ENCODE measurements at places on chromosomes 2 and 18. TPM values are rescaled to one million over a fixed set of nuclear protein-coding genes. Genes with fewer than 3 reads are reported as not detected.

- no peak for DNase-seq
Observed at GRCh38 chr2:118983133-118983532, 41.1 kb downstream of the MARCO start.

- no peak for DNase-seq
Observed at GRCh38 chr18:80109676-80110078, 615 bp downstream of the ADNP2 start.

GRCh38 chr18:23992089-23992940 is 22.2 kb upstream of the TTC39C start:
- no peak for DNase-seq

Gene FZD7
- total RNA-seq: 0.67 TPM

DNA sequence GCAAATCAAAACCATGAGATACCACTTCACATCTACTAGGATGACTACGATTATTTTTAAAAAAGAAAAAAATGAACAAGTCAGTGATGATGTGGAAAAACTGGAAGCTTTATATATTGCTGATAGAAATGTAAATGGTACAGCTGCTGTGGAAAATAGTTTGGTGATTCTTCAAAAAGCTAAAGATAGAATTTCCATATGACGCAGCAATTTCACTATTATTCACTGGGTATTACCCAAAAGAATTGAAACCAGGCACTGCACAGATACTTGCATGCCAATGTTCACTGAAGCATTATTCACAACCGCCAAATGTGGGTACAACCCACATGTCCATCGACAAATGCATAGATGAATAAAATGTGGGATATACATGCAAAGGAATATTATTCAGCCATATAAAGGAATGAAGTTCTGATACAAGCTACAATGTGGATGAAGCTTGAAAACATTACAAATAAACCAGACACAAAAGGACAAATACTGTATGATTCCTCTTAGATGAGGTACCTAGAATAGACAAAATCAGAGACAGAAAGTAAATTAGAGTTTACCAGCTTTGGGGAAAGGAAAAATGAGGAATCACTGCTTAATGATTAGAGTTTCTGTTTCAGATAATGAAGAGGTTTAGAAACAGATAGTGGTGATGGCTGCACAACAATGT is 11.1 kb downstream of the RTTN start:
- DNase-seq: no peak

GRCh38 chr2:42568401-42569115 is at the start of gene MTA3:
TSS of gene MTA3 (plus strand) at chr2:42568632. CDS start at chr2:42568746, 114 bp downstream.
- peak; percentile 72 for DNase-seq

DNA sequence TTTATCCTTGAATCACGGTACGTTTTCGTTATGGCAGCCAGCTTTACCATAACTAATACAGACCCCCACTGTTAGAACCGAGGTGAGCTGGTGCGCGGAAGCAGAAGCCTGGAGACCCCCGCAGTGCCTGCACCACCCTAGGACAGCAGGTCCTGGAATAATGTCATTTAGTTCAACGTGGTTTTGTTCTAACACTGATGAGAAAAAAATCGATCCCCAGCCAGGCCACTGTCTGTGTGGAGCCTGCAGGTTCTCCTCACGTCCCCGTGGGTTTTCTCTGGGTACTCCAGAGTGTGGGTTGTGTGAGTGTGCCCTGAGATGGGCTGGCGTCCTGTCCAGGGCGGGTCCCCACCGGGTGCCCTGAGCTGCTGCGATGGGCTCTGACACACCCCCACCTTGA is 69.9 kb upstream of the ST3GAL5 start:
- no peak for DNase-seq

Gene HSBP1L1
- total RNA-seq: 1.2 TPM

Gene TRIB2
- 8.7 TPM for total RNA-seq

Gene CD207
- 1.8 TPM for total RNA-seq

Gene ABCB11
- 0.06 TPM for total RNA-seq

DNA sequence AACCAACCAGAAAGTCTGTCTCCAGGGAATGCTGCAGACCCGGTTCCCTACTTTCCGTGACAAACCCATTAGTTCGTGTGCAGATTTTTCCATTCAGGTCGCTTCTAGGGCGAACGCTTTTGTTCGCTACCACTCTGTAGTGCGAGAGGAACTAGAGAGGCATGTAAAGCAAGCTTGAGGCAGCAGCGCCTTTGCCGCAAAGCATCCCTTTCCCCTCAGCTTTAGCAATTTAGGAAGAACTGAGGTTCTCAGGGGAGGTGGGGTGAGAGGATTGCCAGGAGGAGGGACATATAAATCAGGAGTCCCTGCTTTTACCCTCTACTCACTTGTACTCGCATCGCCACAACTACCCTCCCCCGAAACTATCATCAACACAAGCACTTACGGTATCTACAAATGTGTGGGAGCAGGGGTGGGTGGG is 748 bp upstream of the ZNF804A start:
- DNase-seq: no peak

GRCh38 chr2:96831679-96832078 is 12.1 kb downstream of the ANKRD23 start:
- no peak for DNase-seq

DNA sequence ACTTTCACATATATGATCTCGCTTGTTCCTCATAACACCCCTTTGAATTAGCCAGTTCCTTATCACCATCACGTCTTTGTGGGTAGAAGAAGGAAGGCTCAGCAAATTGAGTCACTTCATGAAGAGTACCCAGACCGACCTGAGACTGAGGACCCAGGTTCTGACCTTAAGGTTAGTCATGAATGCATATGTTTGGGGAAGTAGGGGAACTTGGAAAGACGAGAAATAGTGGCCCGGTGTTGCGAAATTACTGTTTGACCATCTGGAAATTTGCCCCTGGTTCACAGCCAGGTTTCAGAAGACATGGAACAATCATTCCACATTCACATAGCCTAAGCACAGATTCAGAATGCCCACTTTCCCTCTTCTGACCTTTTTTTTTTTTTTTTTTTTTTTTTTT is 59.8 kb downstream of the MEIS1 start:
- DNase-seq: no peak

Gene CLHC1
- 9.7 TPM for total RNA-seq

Gene TCF7L1
- total RNA-seq: 0.14 TPM

Gene CMPK2
- total RNA-seq: 5.7 TPM

Gene IGFBP2
- 0.81 TPM for total RNA-seq

DNA sequence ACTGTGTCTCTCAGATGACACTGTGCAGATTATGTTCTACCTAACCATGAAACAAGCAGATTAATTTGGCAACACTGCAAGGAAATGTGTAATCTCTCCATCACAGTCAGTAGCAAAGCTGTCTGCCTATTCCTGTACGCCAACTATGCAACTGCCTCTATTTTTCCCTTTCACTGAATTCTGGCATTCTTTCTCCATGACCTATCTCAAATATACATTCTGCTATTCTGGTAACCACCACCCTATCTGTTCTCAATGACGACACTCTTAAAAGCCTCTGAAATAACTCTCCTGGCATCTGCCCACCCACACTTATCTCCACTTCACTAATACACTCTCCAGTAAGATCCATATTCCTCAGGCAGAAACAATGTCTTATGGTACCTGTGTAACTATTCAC is 78.7 kb downstream of the ABCA12 start:
- DNase-seq: no peak

DNA sequence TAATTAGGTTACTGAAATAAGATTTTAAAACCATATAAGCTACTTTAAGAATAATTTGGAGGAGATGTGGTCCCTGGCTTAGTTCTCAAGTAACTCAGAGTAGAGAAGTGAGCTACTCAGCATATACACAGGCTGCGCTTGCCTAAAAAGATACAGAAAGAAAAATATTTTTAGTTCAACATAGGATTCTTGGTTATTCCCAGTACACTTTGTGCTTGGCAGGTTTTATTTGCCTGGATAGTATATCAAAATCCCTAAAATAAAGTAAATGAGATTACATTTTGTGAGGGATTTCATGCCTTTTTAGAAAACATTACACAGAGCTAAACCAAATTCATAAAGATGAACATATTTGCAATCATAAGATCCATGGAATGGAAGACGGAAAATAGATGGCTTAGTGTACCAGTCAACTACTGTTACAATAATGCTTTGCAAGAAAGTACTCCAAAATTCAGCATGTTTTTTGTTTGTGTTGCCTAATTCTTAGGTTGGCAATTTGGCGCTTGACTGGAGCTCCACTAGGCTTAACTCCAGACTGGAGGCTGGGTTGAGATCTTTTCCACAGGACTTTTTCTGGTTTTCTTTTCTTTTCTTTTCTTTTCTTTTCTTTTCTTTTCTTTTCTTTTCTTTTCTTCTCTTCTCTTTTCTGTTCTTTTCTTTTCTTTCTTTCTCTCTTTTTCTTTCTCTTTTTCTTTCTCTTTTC is 600.5 kb upstream of the SYT4 start:
- DNase-seq: no peak

Gene PTMA
- 1,764 TPM for total RNA-seq

DNA sequence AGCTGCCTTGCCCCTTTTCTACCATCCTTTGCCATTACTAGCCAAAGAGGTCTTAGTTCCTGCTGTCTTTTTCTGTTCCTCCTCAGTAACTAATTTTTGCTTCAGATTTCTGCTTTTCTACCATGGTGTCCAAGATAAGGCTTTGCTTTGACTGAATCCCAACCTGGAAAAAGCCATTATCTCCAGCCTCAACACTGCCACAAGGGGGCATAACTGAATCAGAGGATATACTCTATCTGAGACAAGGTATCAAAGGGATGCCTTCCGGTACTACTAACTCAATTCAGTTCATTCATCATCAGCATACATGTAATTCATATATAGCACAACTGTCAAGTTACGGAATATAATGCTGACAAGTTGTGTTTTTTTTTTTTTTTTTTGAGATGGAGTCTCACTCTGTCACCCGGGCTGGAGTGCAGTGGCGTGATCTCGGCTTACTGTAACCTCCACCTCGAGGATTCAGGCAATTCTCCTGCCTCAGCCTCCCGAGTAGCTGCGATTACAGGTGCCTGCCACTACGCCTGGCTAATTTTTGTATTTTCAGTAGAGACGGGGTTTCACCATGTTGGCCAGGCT is 11.4 kb downstream of the OSGEPL1 start:
- no peak for DNase-seq

- no peak for DNase-seq
Observed at GRCh38 chr2:44972771-44973535, 31.5 kb downstream of the SIX3 start.

GRCh38 chr18:41928581-41928980 is 26.5 kb upstream of the PIK3C3 start:
- DNase-seq: no peak

Gene CIDEA
- not detected for total RNA-seq

Gene ASB1
- total RNA-seq: 63.3 TPM

GRCh38 chr2:41836948-41837347 is 210.9 kb upstream of the PKDCC start:
- DNase-seq: no peak

Gene SKOR2
- total RNA-seq: not detected

Gene KLHL41
- total RNA-seq: not detected

Gene GBX2
- not detected for total RNA-seq

GRCh38 chr2:187826023-187826422 is 271.8 kb upstream of the TFPI start:
- no peak for DNase-seq

Gene LNPK
- 44.7 TPM for total RNA-seq

Gene TMEM17
- 0.14 TPM for total RNA-seq

- DNase-seq: no peak
Observed at GRCh38 chr2:170362313-170362870, 184.4 kb downstream of the MYO3B start.

Gene TDRD15
- 0.07 TPM for total RNA-seq

Gene CNPPD1
- total RNA-seq: 68.5 TPM

- no peak for DNase-seq
Observed at GRCh38 chr2:186532891-186533290, 46.8 kb downstream of the ZC3H15 start.

GRCh38 chr2:65482971-65483370 is 50.6 kb upstream of the SPRED2 start:
- DNase-seq: no peak

DNA sequence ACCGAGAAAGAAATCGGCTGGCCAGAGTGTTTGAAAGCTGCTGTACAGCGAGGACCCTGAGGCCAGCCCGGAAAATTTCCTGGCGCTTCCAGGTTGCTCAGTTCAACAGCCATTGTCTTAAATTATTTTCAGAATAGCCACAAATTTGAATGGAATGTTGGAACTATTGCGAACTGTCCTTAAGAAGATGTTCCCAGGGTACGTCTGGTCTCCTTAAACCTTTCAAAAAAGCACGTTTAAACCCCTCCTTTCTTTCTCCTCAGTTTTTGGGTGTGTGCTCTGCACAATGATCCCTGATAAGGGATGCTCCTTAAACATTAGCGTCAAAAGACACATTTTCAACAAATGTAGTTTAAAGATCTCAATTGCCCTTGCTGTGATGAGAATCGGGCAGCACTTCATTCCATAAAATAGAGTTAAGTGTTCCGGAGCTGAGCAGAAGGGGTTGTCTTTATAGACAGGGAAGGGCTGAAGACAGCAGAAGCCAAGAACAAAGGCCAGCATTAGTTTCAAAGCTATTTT is 14.5 kb upstream of the LPIN2 start:
- no peak for DNase-seq

DNA sequence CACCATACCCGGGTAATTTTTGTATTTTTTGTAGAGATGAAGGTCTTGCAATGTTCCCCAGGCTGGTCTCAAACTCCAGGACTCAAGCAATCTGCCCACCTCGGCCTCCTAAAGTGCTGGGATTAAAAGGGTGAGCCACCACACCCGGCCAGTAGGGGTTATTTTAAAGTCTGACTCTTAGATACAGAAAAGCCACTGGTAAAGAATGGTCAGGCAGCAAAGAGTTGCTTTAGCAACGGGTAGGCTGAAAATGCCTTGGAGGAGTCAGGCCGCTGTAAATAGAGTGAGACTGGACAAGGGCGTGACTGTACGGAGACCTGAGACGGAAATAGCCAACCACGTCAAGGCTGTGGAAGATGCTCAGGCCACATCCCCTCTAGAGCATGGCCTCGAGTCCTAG is 54.2 kb downstream of the ACKR3 start:
- no peak for DNase-seq

- no peak for DNase-seq
Observed at GRCh38 chr2:240596080-240596460, 9.5 kb downstream of the CAPN10 start.

DNA sequence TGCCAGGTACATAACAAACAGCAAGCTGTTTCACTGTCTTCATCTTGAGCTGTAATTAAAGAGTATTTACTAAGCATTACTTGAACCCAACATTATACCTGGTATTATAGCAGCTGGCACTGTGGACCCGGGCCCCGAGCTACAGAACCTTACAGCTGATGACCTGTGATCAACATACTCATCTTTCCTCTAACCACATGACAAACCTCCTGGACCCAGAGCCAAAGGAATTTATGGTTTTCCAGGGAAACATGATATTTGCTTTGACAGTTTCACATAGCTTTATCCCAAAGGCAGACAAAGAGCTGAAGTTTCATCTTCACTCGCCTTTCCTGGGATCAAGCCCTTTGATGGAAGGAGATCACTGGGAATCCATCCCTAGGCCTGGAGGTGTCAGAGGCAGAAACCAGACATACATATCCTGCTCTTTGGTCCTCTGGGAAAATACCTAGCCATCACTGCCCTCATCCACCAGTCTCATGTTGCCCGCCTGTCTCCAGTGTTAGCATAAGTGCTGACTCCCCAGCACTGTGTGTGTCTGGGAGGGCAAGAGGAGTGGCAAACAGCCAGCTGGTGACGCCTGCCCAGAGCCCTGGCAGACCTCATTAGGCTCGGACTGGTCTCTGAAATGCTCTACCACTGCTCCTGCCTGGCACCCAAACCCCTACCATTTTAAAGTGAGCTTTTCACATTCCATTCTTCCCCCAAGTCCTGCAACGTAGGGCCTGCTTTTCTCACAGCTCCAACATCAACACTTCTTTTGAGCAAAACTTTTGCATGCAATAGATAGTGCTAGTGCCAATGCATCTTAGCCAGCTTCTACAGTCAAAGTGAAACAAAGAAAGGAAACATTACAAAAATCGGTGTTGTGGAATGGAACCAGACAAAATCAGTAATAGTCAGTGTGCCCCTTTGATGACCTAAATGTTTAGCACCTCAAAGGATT is 138.8 kb upstream of the CTAGE1 start:
- no peak for DNase-seq

Gene STK16
- total RNA-seq: 27.8 TPM
